ENCODE measurements at places on chromosomes 6 and 20. TPM values are rescaled to one million over a fixed set of nuclear protein-coding genes. Genes with fewer than 3 reads are reported as not detected.

CALHM4 gene
- total RNA-seq: not detected

TREM2 gene
- 4.1 TPM for total RNA-seq

GRCh38 chr20:57190536-57191264 is 75.7 kb downstream of the BMP7 start:
- H3K36me3 ChIP-seq: no peaks in the 10 kb centered on the region
- H3K27me3 ChIP-seq: no peaks in the 10 kb centered on the region
- no peak overlapping the region for H3K27ac ChIP-seq
- H3K4me3 ChIP-seq: no peak overlapping the region

GRCh38 chr6:126720304-126720703 is 380.4 kb downstream of the CENPW start:
- no peak overlapping the region for H3K27ac ChIP-seq
- no peaks in the 10 kb centered on the region for H3K36me3 ChIP-seq
- H3K4me1 ChIP-seq: peaks cover 11% of the 10 kb centered on the region
- no peak overlapping the region for H3K4me3 ChIP-seq
- H3K27me3 ChIP-seq: no peaks in the 10 kb centered on the region

GRCh38 chr6:51934098-51934497 is 153.3 kb downstream of the PKHD1 start:
- H3K27ac ChIP-seq: no peak overlapping the region
- H3K27me3 ChIP-seq: no peaks in the 10 kb centered on the region
- H3K4me3 ChIP-seq: no peak overlapping the region
- H3K4me1 ChIP-seq: no peaks in the 10 kb centered on the region

DNA sequence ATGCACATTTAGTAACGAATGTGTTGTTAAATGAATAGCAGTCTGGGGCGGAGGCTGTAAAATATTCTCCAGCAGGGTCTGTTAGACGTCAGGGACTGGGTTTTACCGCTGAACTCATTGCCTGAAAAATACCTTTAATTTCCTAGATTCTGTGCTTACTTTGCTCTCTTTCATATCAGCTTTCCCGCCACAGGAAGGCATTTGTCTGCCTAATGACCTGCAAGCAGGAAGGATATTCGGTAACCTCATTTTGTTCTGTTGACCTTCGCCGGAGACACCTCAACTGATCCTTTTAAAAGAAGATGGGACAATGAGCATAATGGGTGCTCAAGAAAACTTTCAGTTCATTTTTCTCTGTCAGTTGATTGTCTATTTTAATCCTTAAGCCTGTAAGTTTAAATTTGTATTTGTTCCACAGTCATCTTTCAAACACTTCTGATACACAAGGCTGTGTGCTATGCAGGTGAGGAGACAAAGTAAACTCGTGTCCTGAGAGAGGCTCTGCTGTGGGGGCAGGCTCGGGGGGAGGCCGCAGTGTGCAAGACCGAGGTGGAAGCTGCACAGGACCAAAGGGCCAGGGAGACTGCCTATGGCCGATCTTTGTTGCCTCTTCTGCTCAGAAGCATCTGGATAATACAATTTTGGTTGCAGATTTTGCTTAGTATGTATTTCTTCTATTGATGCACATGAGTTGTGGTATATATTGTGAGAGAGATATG is 27.4 kb upstream of the SIM1 start:
- H3K27ac ChIP-seq: no peak overlapping the region
- H3K4me1 ChIP-seq: no peaks in the 10 kb centered on the region
- H3K4me3 ChIP-seq: no peak overlapping the region
- no peaks in the 10 kb centered on the region for H3K27me3 ChIP-seq
- no peak for DNase-seq
